H4 (cell line): ENCODE measurements at places on chromosomes 6 and 20.

DNA sequence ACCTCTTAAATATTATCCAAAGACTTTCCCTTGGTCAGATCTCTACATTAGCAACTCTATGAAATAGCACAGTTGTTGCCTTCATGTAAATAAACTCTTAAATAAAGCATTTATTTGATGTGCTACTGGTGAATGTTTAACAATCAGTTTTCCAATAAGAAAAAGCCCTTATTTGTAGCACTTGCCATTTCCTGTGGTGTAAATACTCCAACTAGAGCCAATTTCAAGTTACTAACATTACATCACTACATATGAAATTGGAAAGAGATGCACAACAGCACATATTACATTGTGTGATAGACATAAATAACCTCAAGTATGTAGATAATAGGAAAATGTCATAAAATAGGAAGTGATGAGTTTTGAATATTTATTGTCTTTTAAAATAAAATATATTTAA, 5.0 kb upstream of the MYB start:
- DNase-seq: no peak

- no peak for DNase-seq
Observed at GRCh38 chr6:2542101-2542857, 208.4 kb downstream of the MYLK4 start.

DNA sequence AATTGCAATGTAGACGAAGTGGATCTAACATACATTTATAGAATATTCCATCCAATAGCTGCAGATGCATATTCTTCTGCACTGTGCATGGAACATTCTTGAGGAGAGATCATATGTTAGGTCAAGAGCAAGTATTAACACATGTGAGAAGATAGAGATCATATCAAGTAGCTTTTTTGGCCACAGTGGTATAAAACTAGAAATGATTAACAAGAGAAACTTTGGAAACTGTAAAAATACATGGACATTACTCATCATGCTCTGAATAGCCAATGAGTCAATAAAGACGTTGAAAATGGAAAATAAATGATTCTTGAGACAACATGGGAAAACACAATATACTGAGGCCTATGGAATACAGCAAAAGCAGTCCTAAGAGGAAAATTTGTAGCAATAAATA, 94.2 kb downstream of the STXBP5 start:
- no peak for DNase-seq

GRCh38 chr20:15222502-15223330, 885.3 kb upstream of the FLRT3 start:
- no peak for DNase-seq

DNA sequence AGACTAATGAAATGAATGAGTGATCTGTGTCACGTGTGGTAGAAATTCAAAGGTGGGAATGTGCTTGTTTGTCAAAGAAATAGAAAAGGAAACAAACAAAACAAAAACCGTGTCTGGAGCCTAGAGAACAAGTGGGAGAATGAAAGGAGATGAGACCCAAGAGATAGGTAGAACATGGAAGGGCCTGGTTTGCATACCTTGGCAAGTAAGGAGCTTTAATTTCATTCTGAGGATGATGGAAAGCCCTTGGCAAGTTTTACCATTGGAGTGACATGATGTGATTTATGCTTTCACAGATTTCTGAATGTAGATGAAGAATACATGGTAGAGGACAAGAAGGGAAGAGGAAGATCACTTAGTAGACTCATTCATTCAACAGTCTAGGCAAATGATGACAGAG, 26.8 kb upstream of the PRDM1 start:
- no peak for DNase-seq

GRCh38 chr6:66858196-66858595, 1151.2 kb upstream of the EYS start:
- no peak for DNase-seq

DNA sequence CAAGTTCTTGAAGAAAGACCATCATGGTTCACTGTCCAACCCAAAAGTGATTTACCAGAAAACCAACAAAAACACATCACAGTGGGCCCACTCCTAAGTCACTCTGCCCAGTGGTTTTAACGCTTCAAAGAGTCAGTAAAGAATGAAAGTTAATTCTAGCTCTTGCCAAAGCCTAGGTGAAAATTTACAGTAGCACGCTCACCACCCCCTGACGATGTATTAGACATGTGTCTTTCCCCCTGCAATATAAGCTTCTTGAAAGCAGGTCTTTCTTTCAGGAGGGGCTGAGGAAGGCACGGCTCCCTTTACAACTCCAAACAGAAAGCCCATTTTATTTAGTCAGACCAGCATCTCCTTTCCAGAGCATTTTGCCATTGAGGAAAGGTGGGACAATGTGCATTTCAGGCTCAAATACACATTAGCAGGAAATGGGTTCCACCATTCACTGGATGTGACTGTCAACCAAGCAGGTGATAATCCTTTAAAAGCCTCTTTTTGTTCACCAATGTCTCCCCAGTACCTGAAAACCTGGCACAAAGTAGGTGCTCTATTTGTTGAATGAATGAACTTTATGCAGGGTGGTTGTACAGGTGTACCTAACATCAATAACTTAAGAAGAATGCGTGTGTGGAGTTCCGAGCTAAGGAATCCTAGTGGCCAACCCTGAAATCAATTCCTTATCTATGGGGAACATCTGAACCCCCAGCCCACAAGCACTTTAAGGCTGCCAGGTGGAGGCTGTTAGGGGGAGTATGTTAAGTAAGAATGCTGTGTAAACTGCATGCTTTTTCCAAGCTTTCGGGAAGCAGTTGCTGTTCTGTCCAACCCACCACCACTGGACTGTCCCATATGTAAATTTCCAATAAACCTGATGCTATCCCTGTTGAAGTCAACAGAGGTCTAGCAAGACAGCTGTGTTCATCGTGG, 11.4 kb downstream of the EZR start:
- DNase-seq: no peak

- no peak for DNase-seq
Observed at GRCh38 chr6:45502456-45502855, 124.7 kb upstream of the SUPT3H start.

GRCh38 chr6:41371992-41372831, 36.8 kb downstream of the NCR2 start:
- DNase-seq: no peak

DNA sequence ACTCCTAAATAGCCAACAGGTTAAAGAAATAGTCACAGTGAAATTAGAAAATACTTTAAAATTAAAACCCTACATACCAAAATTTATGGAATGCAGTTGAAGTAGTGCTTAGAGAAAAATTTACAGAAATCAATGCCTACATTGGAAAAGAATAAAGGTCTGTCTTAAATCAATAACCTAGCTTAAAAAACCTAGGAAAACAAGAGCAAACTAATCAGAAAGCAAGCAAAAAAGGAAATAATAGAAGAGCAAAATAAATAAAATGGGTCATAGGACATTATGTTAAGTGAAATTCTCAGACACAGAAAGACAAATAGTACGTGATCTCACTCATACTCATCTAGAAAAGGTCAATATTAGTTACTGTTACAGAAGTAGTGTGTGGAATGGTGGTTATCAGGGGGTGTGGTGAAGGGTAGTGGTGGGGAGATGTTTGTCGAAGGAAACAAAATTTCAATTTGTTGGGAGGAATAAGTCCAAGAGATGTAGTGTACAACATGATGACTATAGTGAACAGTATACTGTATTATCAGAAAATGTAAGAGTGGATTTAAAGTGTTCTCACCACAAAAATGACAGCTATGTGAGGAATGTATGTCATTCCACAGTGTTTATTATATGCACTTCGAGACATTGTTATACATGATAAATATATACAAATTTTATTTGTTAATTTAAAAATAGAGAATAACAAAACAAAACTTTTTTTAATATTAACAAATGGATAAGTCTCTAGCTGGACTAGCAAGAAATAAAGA, 423.6 kb downstream of the CDH26 start:
- DNase-seq: no peak

GRCh38 chr20:51219544-51219943, 196.6 kb upstream of the KCNG1 start:
- DNase-seq: no peak

DNA sequence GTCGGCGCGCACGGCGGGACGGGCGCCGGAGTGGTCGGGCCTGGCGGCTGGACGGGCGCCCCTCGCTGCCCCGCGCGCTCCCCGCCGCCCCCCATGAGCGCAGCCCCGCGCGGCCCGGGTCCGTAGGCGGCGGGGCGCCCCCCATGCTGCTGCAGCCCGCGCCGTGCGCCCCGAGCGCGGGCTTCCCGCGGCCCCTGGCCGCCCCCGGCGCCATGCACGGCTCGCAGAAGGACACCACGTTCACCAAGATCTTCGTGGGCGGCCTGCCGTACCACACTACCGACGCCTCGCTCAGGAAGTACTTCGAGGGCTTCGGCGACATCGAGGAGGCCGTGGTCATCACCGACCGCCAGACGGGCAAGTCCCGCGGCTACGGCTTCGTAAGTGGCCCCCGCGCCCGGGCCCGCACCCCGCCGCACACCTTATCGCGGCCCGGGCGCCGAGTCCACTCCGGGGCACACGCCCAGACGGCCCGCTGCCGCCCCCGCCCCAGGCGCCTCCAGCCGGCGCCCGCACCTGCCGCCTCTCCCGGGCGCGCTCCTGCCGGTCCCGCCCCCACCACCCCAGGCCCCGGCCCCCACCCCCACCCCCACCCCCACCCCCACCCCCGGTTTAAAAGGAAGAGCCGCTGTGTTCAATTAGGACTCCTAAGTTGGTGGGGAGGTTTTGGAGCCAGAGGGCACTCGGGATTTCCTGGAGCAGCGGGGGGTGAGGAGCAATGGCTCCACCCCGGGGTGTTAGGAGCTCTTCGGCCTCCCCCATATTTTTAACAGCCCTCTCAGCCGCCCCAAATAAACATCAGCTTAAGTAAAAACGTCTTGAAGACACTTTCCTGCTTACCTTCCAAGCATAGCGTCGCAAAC, 474 bp downstream of the RBM38 start:
- DNase-seq: no peak

DNA sequence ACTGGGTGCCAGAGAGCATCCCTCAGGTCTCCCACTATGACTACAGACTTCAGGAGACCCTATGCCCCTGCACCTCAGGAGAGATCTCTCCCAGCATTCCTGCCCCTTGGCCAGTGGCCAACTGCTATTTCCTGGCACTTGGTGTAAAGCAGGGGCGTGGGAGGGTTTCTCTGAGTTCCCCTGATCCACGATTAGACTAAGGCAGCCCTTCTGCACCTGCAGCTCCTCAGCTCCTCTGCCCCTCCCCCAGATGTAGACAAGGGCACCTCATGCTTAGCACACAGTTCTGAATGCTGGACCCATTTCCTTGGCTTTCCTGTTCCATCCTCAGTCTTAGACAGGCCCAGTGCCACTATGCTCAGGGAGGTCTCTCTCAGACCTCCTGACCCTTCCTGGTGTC, 28.6 kb downstream of the EDN1 start:
- DNase-seq: no peak

GRCh38 chr6:149164199-149164750, 153.2 kb upstream of the TAB2 start:
- DNase-seq: no peak

GRCh38 chr6:6085928-6086668, 79.4 kb upstream of the NRN1 start:
- no peak for DNase-seq

DNA sequence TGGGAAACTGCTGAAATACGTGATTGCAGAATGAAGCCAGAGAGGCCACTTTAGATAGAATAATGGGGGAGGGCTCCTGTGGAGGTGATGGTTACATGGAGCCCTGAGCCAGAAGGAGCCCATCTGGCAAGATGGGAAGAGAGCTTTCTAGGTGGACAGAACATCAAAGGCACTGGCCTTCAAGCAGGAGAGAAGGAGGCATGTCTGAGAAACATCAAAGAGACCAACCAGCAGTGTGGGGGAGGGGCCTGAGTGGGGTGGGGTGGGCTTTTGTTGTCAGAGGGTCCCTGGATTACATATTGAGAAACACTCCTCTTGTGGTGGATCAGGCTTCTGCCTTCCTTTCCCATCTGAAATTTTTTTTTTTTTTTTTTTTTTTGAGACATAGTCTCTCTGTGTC, 1.9 kb upstream of the KCNG1 start:
- DNase-seq: no peak

GRCh38 chr20:37777988-37778659, 84.3 kb downstream of the CTNNBL1 start:
- no peak for DNase-seq

DNA sequence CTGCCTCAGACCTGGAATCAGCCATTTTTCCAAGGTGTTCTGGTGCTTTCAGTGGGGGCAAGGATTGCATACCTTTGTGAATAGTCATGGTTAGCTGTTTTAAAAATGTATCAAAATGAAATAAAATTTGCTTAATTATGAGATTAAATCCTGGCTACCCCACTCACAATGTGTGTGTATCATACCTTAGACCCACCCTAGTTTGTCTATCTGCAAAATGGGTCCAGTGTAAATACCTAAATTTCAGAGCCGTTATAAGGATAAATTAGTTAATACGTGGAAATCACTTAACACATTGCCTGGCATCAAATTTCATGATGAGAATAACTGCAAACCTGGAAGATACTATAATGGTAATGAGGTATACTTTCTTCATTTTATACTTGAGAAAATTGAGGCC, 3.0 kb upstream of the ZNF311 start:
- no peak for DNase-seq

DNA sequence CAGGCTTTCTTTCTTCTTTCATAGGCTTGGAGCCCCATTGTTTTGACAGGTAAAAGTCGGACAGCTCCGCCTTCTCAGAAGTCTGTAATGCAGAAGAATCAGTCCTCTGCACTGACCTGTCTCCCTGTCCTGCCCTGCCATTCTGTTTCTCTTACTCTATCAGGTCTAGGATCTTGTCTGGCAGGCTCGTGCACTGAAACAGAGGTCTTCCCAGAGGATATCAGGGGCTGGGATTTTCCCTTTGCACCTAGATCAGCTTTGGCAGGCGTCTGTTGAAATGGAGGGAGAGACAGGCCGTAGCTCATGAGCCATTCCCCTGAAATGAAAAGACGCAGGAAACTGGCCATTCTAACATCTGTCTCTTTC, 25.0 kb downstream of the KIF3B start:
- no peak for DNase-seq

- no peak for DNase-seq
Observed at GRCh38 chr6:41675176-41675775, 37.0 kb downstream of the MDFI start.

DNA sequence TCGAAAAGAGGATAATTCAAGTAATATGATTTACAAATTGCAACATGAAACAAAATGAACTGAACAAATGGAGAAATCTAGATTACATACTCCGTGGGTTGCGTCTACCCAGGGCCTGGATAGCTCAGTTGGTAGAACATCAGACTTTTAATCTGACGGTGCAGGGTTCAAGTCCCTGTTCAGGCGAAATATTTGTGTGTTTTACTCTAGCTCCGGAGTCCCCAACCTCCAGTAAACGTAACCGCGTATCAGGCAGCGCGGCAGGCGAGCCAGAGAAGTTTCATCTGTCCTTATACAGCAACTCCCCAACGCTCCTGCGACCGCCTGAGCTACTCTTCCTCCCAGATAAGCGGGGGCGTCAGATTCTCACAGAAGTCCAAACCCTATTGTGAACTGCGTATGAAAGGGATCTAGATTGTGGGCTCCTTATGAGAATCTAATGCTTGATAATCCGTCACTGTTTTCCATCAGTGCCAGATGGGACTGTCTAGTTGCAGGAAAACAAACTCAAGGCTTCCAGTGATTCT, 176.1 kb downstream of the TRIM27 start:
- DNase-seq: peak; percentile 92

GRCh38 chr20:38617830-38618196, 16.2 kb downstream of the ARHGAP40 start:
- no peak for DNase-seq

- no peak for DNase-seq
Observed at GRCh38 chr6:136024711-136025110, 173.2 kb downstream of the PDE7B start.

GRCh38 chr20:11979306-11979990, 61.8 kb downstream of the BTBD3 start:
- no peak for DNase-seq

- no peak for DNase-seq
Observed at GRCh38 chr6:148103436-148103835, 239.2 kb upstream of the SASH1 start.
